Stimulated activated CD8-positive, alpha-beta memory T cell treated with anti-CD3 and anti-CD28 coated beads, Interleukin-7, amount 100 ng/mL, for 1 hour (primary cell): ENCODE measurements at places on chromosomes 2 and 18.

- DNase-seq: no peak
These were observed 9.4 kb upstream of the MOCOS start for GRCh38 chr18:36177913-36178312.

- DNase-seq: no peak
These were observed 25.4 kb upstream of the ACADL start for GRCh38 chr2:210250622-210251021.

- no peak for DNase-seq
These were observed 215.6 kb upstream of the TNP1 start for GRCh38 chr2:217075268-217076057.

- DNase-seq: no peak
These were observed 86.7 kb downstream of the KCNS3 start for GRCh38 chr2:17965196-17965595.
